ENCODE measurements at places on chromosomes 12 and 14.

- no peak for DNase-seq
Measured at GRCh38 chr12:93192878-93193277, 184.8 kb upstream of the NUDT4 start.

- no peak for DNase-seq
Measured at GRCh38 chr14:80215081-80215480, 3.8 kb upstream of the DIO2 start.

- no peak for DNase-seq
Measured at GRCh38 chr12:83461336-83461935, 774.7 kb downstream of the TMTC2 start.

GRCh38 chr12:7197841-7198240 is 8.4 kb downstream of the PEX5 start:
- no peak for DNase-seq

DNA sequence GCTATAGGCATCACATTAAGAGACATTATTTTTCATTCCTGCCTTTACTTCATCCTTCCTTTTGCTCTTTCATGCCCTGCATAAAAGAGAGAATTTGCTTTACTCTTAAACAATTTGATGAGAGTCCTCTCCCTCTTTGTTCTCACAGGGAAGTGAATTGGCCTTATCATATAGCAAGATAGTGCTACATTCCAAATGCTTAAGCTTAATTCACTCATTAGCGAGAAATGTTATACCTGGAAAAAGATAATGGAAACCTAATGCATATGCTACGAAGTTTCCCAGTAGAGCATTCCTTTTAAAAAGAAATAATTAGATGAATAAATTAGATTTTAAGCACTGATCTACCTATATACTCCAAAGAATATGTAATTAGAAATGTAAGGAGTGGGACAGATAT is 798.8 kb downstream of the C12orf50 start:
- no peak for DNase-seq

Data from activated T-helper 1 cell treated with anti-CD3 and anti-CD28 coated beads, Interleukin-2, amount 50 U/mL, for 16 hours (primary cell).